IPS-NIHi11 (cell line): ENCODE measurements at places on chromosomes 5 and 9.
A peak's percentile ranks its signal among the peaks of the same experiment; 100 is the strongest.

DNA sequence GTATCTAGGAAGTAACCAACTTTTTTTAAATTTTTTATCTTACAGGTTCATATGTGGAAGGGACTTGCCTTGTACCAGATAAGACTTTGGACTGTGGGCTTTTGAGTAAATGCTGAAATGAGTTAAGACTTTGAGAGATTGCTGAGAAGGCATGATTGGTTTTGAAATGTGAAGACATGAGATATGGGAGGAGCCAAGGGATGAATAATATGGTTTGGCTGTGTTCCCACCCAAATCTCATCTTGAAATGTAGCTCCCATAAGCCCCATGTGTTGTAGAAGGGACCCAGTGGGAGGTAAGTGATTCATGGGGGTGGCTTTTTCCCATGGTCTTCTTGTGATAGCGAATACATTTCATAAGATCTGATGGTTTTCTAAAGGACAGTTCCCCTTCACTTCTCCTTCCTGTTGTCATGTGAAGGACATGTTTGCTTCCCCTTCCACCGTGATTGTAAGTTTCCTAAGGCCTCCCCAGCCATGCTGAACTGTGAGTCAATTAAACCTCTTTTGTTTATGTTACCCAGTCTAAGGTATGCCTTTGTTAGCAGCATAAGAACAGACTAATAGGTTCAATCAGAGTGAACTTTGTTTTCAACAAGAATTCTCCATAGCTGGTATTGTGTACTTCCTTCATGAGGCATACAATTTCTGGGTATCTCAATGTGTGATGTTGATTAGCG lies 535.6 kb upstream of the MEF2C start:
- DNase-seq: no peak

GRCh38 chr5:143338658-143339366 lies 64.7 kb downstream of the NR3C1 start:
- DNase-seq: no peak

- no peak for DNase-seq
Observed at GRCh38 chr5:68028131-68028727, 187.3 kb upstream of the PIK3R1 start.

GRCh38 chr9:77960356-77961153 lies 71.1 kb downstream of the GNAQ start:
- peak; percentile 48 for DNase-seq

DNA sequence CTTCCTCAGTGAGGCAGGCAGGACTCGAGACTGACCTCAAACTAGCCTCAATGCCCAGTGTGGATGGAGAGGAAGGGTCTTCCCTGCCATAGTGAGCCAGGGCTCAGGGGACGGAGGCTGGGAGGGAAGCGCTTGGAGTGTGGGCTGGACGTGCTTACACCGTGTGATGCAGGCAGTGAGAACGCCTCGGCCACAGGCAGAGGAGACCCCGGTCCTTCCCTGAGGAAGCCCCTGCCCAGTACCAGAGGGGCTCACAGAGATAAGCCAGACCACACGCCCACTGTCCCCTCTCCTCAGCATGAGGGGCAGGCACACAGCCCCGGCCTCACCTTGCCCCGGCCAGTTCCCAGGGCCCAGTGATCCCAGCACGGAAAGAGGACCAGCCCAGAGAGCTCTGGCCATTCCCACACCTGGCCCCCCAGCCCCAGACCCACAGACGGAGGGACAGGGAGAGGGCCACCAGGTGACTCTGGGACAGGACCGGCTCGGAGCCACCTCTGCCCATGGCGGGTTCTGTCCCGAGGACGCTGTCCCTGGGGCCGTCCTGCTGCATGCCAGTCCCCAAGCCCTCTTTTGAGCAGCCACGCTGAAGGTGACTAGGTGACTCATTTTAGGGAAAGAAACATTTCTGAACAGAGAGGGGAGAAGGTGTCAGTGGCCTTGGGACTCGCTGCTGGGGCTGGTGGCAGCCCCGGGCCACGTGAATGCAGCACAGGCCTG lies 6.0 kb upstream of the NSMF start:
- DNase-seq: no peak

GRCh38 chr5:13763719-13764118 lies 180.8 kb downstream of the DNAH5 start:
- no peak for DNase-seq

DNA sequence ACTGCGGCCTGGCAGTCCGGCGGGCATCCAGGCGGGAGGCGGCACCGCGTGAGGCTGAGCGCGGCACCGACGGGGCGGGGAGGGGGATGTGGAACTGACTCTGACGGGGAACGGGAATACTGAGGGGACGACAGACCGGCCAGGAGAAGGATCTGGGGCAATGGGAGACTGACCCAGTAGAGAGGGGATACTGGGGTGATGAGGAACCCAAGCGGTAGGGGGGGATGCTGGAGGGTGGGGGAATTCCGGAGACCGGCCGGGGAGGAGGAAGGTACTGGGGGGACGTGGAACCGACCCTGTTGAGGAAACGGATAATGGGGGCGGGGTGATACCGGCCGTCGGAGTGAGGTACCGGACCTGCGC lies 423 bp downstream of the IPPK start:
- peak; percentile 56 for DNase-seq

DNA sequence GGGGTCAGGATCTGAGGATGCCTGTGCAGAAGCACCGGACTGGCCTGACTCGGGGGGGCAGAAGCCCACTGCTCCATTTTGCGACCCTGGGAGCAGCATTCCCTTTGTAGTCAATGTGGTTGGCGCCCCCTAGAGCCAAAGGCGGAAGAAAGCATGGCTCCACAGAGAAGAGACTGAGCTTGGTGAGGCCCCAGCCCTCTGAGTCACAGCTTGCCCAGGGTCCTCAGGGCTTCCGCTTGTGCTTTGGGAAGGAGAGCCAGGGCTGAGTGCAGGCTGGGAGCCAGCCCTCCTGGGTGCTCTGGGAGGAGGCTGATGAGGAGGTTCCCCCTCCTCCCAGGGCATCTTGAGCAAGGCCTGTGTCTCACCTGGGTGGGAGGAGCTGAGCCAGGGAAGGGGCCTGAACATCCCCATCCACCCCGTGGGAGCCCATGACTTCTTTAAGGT lies 5.5 kb upstream of the AQP3 start:
- DNase-seq: peak; percentile 81

DNA sequence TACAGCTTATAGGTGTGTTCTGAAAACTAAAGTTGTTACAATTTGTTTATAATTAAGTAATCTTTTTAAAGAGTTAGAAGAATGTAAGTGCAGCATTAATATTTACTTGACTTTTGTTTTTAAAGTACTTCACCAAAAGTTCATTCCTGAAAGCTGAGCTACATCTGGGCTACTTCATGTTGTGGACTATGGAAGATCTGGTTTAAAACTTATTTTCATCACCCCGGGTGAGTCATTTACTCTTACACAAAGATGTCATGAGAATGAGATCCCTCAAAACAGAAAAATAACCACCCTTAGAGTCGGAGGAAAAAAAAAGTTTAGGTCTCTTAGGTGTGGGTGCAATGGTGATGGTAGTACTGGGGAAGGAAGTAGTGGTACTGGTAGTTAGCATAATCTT lies 5.1 kb downstream of the POU5F2 start:
- no peak for DNase-seq

GRCh38 chr5:1445689-1446601 lies 705 bp upstream of the SLC6A3 start:
- DNase-seq: peak; percentile 60

- DNase-seq: no peak
Observed at GRCh38 chr5:8879248-8879647, 666.6 kb downstream of the SEMA5A start.

DNA sequence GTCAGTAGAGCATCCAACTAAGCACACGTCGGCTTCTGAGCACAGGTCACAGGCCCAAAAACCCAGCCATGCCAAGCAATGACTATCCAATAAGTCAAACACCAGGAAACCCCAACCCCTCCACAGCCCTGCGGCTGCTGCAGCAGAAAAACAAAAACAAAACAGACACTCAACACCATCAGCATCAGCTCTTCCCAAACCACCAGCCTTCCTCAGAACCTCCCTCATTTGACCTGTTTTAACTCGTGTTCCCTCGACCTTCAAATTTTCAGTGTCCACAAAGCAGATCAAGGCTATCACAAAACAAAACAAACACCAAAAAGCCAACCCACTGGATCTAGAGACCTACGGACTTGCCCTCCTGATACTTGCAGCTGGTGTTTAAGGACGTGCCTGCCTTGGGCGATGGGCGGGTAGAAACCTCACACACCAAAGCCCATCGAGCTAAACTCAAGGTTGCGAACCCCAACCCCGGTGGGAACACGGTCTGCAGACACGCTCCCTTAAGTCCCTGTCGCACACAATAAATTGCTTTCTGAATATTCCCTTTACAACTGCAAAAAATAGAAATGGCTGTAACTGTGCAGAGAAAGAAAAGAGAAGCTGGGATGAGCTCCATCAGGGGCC lies 247.1 kb upstream of the ANKRD55 start:
- DNase-seq: peak; percentile 36

GRCh38 chr5:60738461-60738860 lies 38.5 kb upstream of the DEPDC1B start:
- no peak for DNase-seq

GRCh38 chr5:146409054-146409671 lies 38.0 kb upstream of the TCERG1 start:
- DNase-seq: no peak
